Fibroblast of the aortic adventitia (primary cell): ENCODE measurements at places on chromosomes 1 and 21.
A peak's percentile ranks its signal among the peaks of the same experiment; 100 is the strongest.

DNA sequence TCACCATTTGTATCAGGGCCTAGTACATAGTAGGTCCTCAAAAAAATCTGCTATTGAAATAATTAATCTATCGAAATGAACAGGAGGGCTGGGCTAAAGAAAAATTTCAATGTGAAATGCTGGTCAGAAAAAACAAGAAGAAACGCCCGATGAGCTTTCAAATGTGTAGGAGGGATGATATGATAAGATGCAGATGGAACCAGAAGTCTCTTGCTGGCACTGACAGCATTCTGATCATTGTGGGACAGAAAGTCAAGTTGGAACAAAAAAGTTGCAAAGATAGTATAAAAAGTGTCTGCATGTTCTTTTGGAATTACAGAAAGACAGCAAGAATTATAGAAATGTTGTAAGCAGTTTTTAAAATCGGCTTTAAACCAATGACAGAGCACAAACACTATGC lies 11.1 kb downstream of the G0S2 start:
- DNase-seq: no peak

DNA sequence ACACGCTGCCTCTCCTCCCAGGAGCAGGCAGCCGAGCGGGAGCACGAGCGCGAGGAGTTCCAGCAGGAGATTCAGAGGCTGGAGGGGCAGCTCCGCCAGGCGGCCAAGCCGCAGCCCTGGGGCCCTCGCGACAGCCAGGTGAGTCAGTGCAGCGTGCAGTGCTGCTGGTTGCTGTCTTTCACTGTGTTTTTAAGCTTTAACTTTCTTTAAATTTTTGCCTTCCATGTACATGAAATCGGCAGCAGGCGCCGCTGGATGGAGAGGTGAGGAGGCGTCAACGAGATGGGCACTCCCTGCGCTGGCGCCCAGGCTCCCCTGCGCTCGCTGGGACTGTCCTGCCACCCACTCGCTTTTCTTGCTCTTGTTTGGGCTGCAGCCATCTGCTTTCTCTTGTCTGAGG lies 60.7 kb upstream of the DIP2A start:
- no peak for DNase-seq

DNA sequence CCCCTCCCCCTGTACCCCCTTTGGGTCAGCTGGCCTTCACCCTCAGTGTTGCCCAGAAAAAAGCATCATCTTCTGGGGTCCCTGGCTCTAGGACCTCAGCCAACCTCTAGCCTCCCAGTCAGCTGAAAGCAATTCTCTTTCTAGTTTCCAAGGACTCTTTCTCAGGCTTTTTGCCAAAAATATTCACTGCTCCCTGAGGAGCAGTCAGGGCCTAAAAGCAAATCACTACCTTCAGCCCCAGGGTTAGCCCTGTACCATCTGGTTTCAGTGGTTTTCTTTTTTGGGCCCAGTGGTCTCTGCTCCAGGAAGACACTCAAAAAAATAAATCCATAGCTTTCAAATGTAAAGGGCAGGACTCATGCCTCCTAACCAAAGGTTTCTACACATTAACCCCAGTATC lies 3.1 kb upstream of the LMOD1 start:
- peak; percentile 50 for DNase-seq

DNA sequence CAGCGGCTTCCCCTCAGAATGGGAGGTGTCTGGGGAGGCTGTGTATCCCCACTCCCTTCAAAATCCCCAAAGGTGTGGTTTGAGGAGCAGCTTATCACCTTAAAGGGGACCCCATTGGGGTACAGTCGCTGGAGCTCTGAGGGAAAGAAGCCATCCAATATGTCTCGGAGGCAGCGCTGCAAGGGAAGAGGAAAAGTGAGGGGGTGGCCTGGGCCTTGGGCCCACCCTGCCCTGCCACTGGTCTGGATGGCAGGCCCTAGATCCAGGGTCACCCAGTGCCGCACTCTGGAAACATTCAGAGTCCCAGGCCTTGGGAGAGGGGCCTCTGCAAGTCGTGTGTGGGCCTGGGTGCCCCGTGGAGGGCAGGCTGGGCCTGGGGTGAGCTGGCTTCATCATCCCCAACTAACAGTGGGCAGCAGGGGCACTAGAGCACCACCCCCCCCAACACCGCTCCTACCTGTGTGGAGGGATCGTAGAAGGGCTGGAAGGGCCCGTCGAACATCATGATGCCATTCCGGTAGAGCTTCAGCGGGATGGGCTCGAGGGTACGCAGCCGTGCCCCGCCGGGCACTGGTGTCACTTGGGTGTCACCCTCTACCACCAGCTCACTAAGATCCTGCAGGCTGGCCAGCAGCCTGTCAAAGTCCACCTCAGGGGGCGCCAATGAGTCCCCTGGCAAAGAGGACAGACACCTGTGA lies 5.6 kb downstream of the SH3BGRL3 start:
- DNase-seq: no peak

- peak; percentile 76 for DNase-seq
Observed at GRCh38 chr1:62781841-62782543, 1.9 kb upstream of the ATG4C start.

GRCh38 chr1:211381481-211382181 lies 55.0 kb downstream of the TRAF5 start:
- no peak for DNase-seq

- peak; percentile 20 for DNase-seq
Observed at GRCh38 chr1:6686294-6686693, 15.3 kb downstream of the DNAJC11 start.

DNA sequence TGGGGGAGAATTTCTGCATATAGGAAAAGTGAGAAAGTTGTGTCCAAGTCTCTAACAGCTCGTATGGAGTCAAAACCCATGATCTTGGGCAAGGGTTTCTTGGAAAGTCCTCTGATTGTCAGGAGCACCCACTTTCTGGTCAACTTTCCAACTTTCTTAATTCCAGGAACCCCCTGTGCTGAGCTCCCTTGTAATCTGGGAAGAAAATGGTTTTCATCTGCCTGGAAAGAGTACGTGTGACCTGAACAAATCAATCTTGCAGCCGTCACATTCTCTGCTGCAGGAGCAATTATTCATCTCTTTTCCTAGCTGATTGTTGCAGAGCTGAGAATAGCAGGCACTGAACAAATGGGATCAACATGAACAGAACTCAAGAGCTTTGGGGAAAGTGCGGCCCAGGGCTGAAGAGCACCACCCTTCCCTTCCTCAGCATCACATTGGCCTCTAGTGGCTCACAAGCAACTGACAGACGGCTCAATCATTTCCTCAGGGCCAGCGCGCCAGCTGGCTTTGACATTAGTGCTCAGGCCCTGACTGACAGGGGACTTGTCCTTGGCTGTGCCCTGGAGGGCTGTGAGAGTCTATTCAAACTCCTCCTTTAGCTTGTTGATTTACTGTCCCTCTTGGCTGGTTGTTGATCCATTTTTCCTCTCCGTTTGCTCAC lies 295.2 kb downstream of the HLX start:
- DNase-seq: peak; percentile 8

DNA sequence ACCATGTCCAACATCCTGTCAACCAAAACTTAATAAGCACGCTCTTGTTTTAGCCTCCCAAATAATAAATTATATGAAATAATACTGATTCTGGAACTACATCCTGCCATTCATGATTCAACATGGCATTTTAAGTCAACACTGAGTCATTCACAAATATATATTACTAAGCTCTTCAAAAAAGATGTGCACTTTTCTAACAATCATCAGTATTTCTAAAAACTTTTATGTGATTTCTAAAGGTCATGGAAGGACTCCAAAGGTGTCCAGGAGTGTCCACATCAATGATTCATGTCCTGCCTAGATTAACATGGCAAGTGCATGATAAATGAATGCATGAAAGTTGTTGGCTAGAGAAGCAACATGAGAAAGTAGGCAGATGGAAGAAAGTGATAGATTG lies 51.6 kb downstream of the NEGR1 start:
- DNase-seq: peak; percentile 33

GRCh38 chr1:212514782-212515181 lies 82.1 kb downstream of the NENF start:
- DNase-seq: no peak

GRCh38 chr1:46465981-46466476 lies 23.6 kb upstream of the DMBX1 start:
- DNase-seq: no peak

- peak; percentile 40 for DNase-seq
Observed at GRCh38 chr1:28122183-28122582, 33.8 kb upstream of the EYA3 start.

- no peak for DNase-seq
Observed at GRCh38 chr1:219446288-219446687, 166.6 kb downstream of the ZC3H11B start.

- DNase-seq: no peak
Observed at GRCh38 chr1:207430602-207431001, 23.5 kb upstream of the CR2 start.

DNA sequence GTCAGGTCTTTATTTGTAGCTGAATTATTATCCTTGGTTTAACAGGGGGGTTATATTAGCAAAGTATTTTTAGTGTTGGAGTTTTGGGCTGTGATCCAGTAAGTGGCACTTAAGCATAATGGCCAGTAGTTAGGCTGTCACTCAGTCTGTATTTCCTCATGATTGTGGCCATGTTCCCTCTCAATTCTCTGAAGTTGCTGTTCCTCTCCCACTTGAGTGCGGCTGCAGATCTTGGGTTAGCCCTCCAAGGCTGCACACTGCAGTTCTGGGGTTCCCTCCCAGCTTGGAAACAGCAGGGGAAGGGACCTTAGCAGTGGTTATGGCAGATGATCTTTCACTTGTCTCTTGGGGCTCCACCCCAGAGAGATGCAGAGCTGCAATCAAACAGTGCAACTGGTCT lies 23.2 kb upstream of the DENND1B start:
- DNase-seq: no peak

DNA sequence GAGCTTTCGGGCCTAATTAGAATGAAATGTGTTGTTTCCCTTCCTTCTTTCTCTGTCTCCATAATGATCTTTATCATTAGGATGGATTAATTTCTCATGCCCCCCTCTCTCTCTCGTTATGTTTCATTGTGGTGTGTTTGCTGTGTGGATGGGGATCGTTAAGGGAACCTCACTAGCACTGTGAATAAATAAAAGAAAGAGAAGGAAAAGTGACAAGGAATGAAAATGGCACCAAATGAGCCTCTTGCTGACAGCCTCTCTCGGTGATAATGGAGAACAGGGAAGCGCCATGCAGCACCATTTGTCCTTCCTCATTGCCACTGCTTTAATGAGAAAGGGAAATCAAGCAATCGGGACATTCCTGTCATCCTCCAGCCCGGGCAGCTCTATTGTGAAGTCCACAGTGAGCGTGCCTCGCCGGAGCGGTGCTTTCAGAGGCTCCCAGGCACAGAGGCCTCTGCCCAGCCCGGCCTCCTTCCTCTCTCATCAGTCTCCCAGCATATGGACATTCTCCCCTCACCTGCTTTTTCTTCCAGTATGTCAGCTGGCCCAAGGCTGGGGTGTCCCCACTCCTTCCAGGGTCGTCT lies 265.7 kb upstream of the TMEM51 start:
- no peak for DNase-seq

DNA sequence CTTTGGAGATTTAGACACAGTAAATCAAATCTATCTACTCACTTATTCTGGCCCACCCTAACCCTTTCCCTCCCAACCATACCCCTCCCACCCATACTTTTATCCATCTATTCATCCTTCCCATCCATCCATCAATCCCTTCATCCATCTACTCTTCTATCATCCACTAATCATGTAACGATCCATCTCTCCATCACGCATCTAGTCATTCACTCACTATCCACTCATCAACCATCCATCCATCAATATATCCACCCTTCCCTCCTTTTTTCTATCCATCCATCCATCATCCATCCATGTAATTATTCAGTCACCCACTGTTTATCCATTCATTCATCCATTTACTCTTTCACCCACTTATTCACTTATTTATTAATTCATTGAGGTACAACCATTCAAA lies 74.0 kb downstream of the FOXD2 start:
- DNase-seq: no peak

DNA sequence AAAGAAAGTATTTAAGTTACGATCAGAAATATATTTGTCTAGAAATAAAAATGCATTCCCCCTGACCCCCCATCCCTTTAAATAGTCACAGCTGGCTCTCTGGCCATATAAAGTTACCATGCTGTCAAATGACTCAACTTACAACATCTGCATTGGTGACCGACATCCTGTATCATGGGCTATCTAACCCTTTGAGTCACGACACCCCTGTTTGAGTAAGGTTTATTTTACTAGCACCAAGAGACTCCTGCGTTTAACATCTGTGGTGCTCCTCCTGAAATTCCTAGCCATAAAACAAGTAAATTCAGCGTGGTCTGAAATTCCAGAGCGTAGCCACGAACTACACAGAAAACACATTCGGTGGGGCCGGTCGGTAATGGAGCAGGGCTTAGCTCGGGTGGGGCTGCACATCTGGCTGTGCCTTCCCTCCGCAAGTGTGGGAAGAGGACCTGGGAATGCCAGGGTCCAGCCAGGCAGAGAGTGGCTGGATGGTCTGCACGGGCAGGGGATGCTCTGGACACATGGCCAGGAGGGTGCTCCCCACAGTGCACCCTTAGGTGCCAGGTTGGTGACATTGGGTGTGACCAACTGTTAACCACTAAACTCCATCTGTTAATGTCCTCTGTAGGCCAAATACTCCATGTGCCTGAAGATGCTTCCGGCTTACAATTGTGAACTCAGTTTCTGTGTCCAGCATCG lies 53.0 kb upstream of the CLDN14 start:
- no peak for DNase-seq

GRCh38 chr1:231374394-231374793 lies 36.3 kb downstream of the SPRTN start:
- DNase-seq: no peak

GRCh38 chr1:24992761-24993211 lies 62.7 kb upstream of the RUNX3 start:
- DNase-seq: no peak

GRCh38 chr1:46400421-46400820 lies 6.3 kb downstream of the FAAH start:
- no peak for DNase-seq
